ENCODE measurements at places on chromosomes 12 and 14. TPM values are rescaled to one million over a fixed set of nuclear protein-coding genes. Genes with fewer than 3 reads are reported as not detected.

KRT80 gene
- 65.2 TPM for total RNA-seq

POLE2 gene
- total RNA-seq = 9.4 TPM

CD163L1 gene
- total RNA-seq = 8.8 TPM

INSM2 gene
- total RNA-seq = 0.17 TPM

CFAP54 gene
- 4.9 TPM for total RNA-seq

Data from A172 (cell line).